ENCODE measurements at places on chromosomes 1 and 21.

DNA sequence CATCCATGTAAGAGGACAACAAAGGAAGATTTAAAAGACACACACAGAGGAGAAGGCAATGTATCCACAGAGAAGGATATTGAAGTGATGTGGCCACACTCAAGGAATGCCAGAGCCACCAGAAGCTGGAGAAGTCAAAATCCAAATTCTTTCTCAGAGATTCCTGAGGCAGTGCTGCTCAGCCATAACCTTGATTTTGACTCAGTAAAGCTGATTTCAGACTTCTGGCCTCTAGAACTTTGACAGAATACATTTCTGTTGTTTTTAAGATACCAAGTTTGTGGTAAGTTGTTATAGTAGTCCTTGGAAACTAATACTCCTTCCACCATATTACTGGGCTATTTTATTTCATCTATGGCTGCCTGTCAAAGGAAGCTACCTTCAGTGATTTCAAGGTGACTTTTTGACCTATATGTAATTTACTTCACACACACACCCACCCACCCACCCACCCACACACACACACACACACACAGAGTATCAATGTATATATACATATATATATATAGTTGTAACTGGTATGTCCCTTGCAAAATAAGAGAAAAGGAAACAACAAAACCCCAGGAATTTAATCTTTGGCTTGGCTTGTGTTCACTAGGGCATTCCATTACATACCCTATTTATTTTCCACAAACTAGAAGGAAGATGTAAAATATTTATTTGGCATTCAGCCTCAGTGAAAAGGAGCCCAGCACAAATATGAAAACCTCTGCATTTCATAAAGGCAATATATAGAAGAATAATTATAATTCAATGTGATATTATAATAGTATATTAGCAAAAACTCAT, 142.1 kb upstream of the PTGFR start:
- no peak for DNase-seq

- no peak for DNase-seq
Measured at GRCh38 chr1:201706109-201706508, 122.8 kb upstream of the IPO9 start.

DNA sequence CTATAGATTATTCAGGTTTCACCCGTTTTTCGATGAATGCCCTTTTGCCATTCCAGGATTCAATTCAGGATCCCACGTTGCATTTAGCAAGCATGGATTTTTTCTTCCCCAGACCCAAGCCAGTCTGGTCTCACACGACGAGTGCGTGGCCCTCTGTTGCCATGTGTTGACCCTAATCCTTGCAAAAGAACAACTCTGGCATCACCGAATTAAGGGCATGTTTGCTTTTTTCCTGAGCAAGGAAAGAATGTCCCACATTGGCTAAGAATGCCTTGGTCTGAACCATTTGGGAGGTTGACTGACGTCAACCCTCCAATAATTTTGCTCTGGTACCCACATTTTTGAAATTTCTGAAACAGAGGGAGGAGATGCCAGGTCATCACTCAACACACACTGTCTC, 153.0 kb upstream of the WNT4 start:
- DNase-seq = no peak

DNA sequence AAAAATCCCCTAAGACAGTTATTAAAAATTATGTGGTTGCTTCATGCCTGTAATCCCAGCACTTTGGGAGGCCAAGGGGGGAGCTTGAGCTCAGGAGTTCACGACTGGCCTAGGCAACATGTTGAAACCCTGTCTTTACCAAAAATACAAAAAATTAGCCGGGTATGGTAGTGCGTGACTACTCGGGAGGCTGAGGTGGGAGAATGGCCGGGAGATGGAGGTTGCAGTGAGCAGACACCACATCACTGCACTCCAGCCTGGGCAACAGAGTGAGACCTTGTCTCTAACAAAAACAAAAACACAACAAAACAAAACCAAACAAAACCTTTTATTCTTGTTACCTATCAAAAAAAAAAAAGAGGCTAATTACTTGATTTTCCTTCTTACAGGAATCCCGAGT, 2.1 kb downstream of the ELK4 start:
- DNase-seq = no peak

- DNase-seq = no peak
Measured at GRCh38 chr1:221309723-221310122, 430.5 kb downstream of the HLX start.

- no peak for DNase-seq
Measured at GRCh38 chr1:86231076-86231475, 74.5 kb upstream of the COL24A1 start.

- DNase-seq = no peak
Measured at GRCh38 chr21:35311985-35312384, 262.9 kb upstream of the RUNX1 start.

DNA sequence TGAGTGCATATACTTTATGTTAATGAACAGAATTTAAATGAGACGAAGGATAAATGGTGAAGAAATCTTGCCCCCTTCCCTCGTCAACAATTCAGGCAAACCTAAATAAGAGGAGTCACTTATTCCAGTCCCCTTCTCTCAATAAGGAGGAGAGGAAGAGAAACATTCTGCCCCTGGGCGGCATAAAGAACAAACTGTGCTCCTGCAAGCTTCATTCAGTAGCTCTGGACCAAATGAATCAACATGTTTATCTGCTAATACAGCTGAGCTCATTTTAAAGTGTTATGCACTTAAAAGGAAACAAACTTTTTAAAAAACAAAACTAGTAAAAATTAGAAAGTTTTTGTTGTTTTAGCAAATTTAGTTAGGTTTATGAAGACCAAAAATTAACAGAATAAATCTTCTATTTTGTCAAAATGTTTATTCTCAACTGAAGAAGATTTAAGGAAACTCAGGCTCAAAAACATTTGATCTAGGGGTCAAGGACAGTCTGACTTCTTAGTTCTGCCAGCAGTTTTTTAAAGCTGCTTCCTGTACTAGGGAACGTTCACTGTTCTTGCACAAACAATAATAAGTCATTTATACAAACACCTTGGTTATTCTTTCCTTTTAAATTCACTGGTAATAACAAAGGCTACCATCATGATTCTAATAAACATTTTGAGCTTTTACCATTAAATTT, 58.3 kb downstream of the AKT3 start:
- no peak for DNase-seq

DNA sequence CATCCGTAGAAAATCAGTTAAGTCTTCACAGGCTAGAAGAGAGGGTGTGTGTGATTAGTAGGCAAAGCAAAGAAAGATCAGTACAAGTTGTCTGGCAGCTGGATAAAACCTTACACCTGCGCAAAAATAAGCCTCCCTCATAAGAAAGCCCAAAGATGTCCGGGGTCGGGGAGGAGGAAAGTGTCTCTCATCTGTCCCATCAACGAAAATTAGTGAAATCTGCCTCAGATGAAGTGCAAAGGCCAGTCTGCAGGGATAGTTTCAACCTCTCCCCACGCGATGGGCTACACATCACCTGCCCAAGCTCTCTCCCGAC, 333.9 kb downstream of the SRGAP2C start:
- DNase-seq = no peak

DNA sequence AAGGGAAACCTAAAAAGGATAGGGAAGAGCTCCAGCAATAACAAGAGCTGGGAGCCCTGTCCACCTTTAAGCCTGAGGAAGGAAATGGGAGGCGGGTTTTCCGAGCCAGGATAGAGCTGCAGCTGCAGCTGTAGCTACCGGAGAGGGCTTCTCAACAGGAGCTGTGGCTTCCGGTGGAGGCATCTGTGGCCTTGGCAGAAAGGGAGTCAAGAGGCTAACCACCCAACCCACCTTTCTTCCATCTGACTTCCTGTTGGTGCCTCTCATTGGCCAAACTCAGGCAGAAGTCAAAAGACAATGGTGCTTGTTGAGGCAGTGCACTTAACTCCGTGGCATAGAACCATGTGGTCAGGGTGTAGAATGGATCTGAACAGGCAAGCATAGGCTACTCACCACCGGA, 313.1 kb upstream of the DAB1 start:
- no peak for DNase-seq

DNA sequence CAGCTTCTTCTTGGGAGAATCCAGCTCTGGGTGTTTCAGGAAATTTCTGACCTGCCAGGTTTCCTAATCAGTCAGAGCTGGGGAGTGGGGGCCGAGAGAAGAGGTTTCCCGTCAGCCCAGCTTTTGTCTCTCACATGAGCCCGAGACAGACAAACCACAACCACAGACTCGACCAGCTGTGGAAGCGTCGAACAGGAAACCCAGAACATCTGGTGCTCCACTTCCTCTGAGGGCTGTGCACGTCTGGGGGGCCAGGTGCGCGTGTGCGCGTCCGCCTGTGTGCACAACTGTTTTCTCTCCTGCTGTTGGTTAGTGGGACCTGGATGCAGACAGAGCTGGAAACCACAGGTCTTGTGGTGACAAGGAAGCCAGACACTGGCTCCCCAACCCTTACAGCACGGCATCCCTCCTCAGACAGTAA, 113.0 kb upstream of the SLC25A33 start:
- DNase-seq = no peak

DNA sequence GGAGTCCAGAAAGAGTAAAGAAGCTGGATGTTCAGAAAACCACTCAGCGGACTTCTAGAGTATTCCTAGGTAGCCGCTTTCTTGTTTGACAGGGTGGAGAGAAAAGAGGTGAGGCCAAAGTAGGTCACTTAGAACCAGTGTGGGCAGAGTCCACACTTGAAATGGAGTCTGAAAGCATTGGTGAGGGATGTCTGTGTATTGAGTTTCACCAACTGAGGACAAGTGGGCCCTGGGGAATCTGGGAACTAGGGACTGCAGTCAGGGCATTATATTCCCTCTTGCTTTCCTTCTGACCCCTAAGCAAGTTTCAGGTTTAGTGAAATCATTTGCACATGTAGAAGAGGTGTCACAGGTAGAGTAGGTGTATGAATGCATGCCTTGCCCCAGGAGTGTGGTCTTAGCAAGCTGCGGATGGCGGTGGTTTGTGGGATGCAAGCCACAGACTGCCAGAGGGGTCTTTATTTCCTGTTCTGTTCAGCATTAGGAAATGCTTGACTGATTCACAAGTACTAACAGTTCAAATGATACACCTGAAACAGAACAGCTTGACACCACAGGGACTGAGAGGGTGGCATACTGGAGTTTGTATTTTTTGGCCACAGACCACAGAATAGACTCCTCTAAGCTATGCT, 1.1 kb upstream of the GNG12 start:
- DNase-seq = no peak

DNA sequence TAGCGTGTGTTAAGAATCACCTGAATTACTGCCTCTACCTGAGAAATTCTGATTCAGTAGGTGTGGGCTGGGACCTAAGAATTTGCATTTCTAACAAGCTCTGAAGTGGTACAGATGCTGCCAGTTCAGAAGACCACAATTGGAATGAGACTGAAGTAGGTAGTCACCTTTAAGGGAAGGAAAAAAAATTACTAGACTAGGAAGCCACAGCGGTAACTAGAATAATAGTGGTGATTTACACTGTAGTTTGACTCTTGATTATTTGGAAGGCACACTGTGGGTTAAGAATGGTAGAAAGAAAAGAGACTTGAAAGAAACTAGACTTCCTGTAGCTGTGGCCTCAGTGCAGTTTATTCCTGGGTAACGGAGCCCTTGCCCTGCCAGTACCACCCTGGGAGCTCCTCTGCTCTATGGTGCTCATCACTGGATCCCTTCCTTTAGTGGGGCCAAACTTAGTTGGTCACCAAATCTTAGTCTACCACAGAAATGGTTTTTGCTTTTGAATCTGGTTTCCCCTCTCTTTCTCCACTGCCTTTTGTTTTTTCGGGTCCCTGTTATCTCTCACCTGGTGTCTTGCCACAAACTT, 43.6 kb downstream of the ARID1A start:
- DNase-seq = no peak

GRCh38 chr1:11516961-11517635, 38.1 kb downstream of the DISP3 start:
- no peak for DNase-seq

DNA sequence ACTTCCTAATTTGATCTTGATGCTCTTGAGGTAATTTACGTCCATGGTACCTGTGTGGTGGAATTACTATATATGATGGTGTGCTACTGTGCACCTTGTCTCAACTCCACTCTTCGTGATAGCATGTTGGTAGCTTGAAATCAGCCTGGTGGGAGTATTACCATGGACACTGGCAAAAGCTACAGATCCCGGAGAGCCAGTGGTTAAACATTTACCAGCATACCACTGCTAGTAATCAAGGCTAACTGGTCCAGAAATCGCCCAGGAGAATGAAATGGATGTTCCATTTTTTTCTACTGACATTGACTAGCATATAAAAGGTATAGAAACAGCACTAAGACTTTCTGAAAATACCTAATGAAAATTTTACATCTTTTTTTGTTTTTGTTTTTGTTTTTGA, 30.6 kb downstream of the ELK4 start:
- no peak for DNase-seq

Data from DMS 273 treated with DMSO at 0.1 percent for 48 hours (cell line).